ENCODE measurements at places on chromosomes 11 and 22. TPM values are rescaled to one million over a fixed set of nuclear protein-coding genes. Genes with fewer than 3 reads are reported as not detected.

DNA sequence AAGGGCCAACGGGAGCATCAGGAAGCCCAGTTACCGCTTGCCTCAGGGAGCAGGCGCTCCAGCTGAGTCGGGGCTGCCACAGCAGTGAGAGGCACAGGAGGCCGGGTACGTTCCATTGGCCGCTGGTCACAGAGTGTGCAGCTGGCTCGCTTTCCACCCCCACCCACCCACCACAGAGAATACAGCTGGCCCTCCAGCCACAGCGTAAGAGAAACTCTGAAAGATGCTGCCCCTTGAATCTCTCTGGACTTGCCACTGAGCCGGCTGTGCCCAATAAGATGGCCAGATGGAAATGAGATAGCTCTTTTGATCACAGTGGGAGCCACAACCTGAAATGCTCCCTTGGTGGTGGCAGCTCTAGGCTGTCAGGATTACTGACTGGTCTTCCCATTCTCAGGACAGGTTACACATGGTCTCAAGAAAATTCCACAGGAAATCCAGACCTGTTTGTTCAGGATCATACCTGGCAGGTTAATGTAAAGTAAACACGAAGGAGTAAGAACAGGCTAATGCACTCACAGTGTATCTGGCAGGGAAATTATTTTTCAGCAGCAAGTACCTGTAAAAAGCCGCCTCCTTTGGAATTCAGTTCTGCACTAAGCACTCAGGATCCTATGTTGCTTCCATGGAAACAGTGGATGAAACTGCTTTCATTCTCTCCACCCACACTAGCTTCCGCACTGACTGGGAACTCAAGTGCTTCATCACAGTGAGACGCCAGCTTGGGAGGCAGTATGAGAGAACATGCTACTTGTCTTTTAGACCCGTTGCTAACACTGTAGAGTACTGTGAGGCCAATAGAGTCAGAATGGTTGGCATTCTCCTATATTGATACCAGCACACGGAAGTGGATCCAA lies 16.5 kb downstream of the SIAE start:
- DNase-seq, result no peak

DNA sequence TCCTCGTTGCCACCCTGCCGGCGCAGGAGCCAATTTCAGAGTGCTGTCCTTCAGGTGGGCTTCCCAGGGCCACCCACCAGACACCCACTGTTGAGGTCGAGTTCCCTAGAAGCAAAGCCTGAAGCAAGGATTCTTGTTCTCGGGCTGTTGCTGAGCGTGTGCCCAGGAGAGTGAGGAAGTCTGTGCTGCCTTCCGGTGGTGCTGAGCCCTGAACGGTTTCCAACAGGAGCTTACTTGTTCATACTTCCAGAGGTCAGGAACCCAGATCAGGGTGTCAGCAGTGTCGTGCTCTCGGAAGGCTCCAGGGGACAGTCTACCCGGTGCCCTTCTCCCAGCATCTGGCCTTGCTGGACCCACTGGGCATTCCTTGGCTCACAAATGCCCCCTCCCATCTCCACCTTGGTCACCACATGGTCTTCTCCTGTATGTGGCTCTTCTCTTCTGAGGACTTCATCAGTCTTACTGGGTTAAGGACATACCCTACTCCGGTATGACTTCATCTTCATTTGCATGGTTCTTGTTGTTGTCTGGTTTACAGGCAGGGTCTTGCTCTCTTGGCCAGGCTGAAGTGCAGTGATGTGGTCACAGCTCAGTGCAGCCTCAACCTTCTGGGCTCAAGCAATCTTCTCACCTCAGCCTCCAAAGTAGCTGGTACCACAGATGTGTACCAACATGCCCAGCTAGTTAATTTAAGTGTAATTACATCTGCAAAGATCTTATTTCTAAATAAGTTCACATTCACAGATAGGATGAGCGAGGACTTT lies 11.2 kb downstream of the SLC25A1 start:
- no peak for DNase-seq

DNA sequence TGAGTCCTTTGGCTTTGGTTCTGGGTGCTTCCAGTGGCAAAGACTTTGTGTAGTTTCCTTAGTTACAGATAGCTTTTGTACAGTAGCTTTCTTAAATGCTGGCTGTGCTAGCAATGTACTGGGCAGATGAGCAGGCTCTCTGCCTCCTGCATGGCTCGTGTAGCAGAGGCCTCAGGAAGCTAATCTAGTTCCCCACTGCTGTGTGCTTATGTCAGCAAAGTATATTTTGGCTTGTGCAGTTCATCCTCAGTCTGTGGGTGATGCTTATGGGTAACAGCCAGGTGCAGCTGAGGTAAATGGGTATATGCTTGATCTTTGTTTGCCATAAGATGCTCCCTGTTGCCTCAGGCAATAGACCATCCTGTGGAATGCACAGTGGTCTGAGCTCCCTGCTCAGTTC lies 69.0 kb upstream of the FAM181B start:
- DNase-seq, result no peak

DNA sequence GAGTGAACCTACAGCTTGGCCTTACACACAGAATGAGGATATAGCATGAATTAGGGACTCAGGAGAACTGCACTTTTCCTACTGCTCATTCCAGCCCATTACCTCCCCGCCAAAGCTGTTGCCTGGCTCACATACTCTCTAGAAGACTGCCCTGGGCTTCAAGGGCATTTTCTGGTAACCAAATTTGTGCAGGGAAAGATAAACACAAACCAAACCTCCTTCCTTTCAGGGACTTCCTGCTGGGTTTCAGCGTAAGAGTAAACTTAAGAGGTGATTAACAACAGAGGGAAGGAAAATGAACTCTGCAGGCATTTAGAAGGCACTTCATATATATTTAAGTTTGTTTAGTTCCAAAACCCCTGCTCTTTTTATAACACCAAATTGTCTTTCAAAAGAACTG lies 194.9 kb downstream of the SWAP70 start:
- no peak for DNase-seq

DNA sequence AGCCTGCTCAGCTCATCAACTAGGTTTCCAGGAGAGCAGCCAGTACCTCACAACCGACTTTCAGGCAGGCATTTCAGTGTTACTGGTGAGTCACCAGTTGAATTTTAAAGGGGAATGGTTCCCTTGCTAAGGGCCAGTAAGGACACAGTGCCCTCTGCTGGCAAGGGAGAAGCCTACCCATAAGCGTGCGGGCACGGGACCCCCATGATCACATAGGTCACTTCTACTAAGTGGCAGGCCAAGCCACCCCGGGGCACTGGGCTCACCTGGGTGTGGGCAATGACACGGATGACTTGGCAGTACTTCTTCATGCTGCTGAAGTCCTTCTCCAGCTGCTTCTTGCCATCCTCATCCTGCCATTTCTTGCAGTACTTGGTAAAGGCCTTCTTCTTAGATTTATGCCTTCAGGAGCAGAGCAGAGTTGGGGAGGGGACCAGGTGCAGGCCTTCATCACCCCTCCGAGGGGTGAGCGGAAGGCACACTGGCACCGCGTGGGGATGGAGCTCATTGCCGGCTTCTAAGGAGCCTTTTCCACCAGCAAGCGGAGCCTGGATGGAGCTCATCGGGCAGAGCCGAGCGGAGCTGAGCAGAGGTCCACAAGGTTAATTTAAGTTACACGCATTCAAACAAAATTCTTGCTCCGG lies 2.9 kb downstream of the RPL3 start:
- peak; percentile 80 for DNase-seq

Gene IGSF9B
- 5.6 TPM for total RNA-seq

Gene HBG2
- total RNA-seq, result not detected

- DNase-seq, result no peak
Measured at GRCh38 chr11:75492181-75492820, 33.4 kb downstream of the GDPD5 start.

Gene MYO18B
- not detected for total RNA-seq

- peak; percentile 94 for DNase-seq
Measured at GRCh38 chr11:134360050-134360835, 28.5 kb downstream of the GLB1L2 start.

Gene PELI3
- 17.9 TPM for total RNA-seq

DNA sequence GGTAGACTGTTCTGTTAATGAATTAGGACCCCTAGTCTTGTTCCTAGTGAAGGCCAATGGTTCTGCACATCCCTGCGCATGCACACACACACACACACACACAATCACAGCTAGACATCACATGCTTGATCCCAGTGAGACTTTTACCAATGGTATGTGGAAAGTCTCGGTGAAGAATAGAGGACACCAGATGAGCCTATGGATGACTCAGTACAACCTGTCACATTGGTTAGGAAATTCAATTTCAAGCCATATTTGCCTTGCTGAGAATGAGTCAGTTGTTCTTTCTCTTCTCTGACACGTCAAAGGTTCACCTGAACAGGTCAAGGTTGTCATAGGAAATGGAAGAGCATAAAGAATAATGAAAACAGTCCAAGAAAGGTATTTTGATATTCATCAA lies 122.0 kb downstream of the SLC17A6 start:
- DNase-seq, result no peak

DNA sequence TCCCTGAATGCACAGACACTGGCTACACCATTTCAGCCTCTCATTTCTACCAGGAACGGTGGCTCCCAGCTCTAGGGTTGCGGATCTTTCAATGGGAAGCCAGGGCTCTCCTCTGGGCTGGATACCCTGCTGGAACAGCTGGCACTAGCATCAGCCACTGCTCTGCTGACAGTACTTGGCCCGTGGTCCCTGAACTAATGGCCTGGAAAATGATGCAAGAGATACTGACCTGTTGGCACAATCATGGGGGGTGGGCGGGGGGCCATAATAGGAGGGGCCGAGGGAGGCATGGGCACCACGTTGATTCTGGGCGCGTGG lies 10.7 kb upstream of the TBC1D10A start:
- no peak for DNase-seq

DNA sequence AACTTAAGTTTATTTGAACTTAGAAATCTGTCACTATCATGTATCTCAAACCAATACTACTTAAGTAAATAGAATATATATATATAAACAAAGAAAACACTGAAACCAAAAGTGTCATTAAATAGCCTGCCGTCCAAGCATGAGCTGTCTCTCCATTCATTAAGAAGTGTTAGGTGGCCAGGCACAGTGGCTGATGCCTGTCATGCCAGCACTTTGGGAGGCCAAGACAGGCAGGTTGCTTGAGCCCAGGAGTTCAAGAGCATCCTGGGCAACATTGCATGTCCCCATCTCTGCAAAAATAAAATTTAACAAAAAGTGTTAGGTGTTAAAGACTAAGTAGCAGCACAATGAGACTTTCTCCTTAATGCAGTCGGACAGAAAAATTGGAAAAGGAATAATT lies 14.0 kb downstream of the CD6 start:
- DNase-seq, result no peak

Measured in HT-29 (cell line).